Subcutaneous adipose tissue (tissue), 4 donors: ENCODE measurements at places on chromosomes 16 and 17. TPM values are rescaled to one million over a fixed set of nuclear protein-coding genes. Genes with fewer than 3 reads are reported as not detected.

ODAD4 gene
- total RNA-seq: 0.38 TPM

CNGB1 gene
- not detected for total RNA-seq

EPX gene
- not detected for total RNA-seq

NEUROD2 gene
- total RNA-seq: not detected

TLCD3B gene
- total RNA-seq: not detected

KRT33B gene
- not detected for total RNA-seq
